ENCODE measurements at places on chromosomes 2 and 18.
A peak's percentile ranks its signal among the peaks of the same experiment; 100 is the strongest.

- DNase-seq, result no peak
Observed at GRCh38 chr18:44870631-44871502, 190.2 kb downstream of the SETBP1 start.

GRCh38 chr2:129242269-129242668 is 737.2 kb upstream of the RAB6C start:
- DNase-seq, result no peak

- peak; percentile 47 for DNase-seq
Observed at GRCh38 chr2:196131384-196131937, 39.9 kb downstream of the STK17B start.

GRCh38 chr2:175080479-175080878 is 75.3 kb upstream of the CHN1 start:
- DNase-seq, result no peak

DNA sequence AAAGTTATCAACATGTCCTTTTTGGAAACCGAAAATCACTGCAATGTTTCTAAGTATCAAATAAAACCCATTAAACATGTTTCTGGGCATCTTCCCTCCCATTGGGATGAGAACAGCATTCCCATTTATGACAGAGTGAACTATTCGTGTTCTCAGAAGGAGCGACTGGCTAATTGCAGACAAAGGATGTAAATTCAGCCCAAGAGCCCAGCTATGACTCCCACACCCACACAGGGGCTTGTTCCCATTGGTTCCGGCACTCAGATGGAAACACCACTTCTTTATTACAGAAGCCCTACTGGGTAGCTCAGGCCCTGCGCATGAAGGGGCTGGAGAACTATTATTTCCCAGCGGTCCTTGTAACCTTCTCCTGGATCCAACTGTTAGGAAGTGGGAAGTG is 16.6 kb upstream of the NPAS2 start:
- no peak for DNase-seq

- DNase-seq, result no peak
Observed at GRCh38 chr2:205860181-205860580, 177.9 kb downstream of the NRP2 start.

DNA sequence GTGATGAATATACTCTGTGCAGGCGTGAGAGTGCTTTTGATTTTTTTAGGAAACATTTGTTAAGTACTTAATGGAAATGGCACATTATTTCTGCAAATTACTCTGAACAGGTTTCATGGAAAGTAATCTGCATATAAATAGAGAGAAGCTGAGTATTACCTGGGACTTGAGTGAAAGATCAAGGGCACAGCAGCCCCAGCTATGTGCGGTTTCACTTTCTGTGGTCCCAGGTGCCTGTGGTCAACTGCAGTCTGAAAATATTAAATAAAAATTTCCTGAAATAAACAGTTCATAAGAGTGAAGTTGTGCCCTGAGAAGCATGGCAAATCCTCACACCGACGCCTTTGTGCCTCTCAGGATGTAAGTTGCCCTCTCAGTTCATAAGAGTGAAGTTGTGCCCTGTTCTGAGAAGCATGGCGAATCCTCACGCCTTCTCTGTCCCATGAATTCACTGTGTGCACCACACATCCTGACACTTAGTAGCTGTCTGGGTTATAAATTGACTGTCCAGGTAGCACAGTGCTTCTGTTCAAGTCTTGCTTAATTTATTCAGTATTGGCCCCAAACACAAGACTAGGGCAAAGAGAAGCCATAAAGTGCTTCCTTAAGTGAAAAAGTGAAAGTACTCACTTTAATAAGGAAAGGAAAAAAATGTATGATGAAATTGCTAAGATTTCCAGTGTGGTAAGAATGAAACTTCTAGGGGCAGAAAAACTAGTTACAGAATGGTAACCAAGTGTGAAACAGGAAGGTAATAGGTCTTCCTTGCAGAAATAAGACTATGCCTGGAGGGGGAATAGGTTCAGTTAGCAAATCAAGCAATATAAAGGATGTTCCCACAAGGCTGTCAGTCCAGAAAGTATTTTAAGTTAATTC is 4.3 kb upstream of the SNTG2 start:
- peak; percentile 12 for DNase-seq

- no peak for DNase-seq
Observed at GRCh38 chr2:190599546-190600220, 49.2 kb upstream of the NAB1 start.

DNA sequence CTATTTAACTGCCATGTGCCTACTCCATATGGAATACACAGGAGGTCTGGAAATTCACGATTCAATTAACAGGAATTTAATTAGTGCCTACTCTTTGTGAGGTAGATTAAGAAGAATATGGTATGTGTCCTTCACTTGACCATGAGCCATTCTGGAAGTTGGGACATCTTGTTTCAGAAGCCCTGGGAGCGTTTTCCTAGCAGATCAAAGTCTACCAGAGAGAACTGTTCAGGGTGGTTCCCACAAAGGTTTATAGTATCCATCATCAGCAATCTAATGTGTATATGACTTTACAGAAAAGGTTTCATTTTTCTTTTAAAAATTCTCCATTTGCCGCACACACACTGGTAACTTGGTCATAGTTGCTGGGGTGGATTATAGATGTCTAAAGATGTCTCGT is 159.1 kb downstream of the LRRTM1 start:
- DNase-seq, result no peak

DNA sequence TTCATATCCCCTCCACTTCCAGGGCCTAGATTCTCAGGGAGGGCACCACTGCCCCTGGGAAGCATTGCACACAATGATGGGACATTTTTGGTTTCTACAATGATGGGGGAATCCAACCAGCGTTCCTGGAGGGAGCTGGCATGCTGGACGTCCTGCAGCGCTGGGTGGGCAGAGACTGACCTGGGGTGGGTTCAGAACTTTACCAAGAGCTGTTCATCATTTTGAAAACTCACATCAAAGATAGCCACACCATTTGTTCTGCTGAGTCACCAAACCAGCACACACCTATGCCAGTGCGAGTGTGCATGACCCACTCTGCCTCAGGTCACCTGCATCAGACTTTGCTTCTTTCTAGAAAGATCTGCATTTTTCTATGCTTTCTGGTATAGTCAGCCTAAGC is 14.1 kb upstream of the ARMC9 start:
- no peak for DNase-seq

DNA sequence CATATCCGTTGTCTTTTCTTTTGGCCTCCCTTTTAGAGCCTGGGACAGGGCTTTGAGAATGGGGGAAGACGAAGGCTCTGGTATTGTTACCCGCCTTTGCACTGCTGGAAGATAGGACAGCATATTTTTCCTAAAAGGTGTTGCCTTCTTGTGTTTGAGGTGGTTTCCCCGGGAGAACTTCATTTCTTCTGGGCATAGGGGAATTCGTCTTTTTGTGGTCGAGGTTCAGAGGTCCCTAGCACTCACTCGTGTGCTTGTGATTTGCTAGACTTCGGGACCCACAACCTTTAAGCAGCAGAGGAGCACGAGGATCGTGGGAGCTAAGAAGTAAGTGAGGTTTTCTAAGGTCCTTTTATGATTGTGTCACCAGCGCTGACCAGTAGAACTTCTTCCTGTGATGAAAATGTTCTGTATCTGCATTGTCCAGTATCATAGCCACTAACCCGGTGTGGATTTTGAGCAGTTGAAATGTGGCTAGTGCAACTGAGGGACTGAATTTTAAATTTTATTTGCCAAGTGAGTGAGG is 611 bp downstream of the ZNF512 start:
- no peak for DNase-seq

DNA sequence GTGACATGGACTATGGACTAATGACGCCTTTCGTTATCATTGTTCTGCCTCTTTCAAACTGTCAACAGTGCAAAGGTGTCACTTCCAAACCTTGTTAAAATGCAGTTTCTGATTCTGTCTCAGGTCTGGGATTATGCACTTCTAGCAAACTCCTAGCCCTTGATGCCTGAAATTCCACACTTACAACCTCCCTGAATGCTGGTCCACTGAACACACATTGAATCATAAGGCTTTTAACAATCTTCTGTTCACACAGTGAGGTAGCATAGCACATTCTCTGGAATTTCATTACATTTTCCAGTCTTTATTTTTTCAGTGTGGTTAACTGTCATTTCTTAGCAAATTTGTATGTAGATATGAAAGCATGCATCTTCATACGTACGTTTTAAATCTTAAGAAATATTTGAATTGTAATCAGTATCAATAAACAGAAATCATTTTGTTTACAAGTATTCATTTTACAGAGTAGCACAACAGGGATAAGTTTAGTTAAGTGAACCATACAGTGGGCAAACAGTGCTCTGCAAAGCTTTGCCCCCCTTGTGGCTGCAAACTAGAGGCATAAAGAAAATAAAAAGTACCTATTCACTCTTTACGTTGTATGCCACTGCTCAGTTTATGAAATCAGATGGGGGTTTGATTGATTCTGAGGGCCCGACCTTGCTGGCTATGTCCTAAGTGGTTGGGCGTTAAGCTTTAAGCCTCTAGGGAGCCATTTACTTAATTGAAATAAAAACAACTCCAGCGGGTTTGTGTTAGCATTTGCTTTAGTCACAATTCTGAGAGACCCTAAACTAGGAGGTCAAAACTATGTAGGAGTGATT is 250.8 kb downstream of the LRRTM1 start:
- DNase-seq, result no peak

- no peak for DNase-seq
Observed at GRCh38 chr18:60157810-60158209, 214.8 kb downstream of the MC4R start.

All from GM12878 (cell line).